ENCODE measurements at places on chromosomes 6 and 20. TPM values are rescaled to one million over a fixed set of nuclear protein-coding genes. Genes with fewer than 3 reads are reported as not detected.

DNA sequence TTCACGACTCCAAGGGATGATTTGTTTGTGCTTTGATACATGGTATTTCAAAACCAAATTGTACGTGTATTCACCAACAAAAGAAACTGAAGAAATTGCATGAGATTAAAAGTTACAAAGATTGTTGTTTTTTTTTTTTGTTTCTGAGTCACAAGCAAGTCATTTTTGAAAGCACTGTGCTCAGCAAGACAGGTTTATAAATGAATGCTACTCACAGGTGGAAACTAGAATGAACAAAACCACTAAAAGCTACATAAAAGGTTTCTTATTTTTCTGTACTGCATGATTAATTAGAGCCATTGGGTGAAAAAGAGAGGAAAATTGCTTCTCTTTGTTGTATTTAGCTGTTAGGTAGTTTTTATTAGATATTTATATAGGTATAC, 90.2 kb upstream of the RIPOR2 start:
- no peak for ATAC-seq

- no peak for ATAC-seq
Measured at GRCh38 chr20:47354714-47355488, 1.6 kb downstream of the ZMYND8 start.

FOXF2 gene
- total RNA-seq, result 154 TPM

- ATAC-seq, result no peak
Measured at GRCh38 chr6:134663800-134664535, 285.9 kb downstream of the ALDH8A1 start.

DNA sequence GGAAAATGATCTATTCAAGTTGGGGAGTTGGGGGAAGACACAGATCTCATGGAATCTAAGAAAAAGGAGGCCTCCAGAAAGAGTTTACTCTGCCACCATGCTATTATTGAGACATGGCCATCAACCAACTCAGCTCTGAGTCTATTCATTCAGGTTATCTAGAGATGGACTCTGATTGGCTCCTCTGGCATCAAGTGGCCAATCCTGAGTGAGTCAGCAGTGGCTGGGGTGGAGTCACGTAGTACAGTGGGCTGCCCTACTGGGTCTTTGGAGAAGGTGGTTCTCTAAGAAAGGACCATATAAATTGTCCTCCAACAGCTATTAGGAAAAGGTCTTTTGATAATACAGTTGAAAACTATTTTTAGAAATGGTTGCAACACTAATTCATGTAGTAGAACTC, 42.1 kb downstream of the LYRM2 start:
- no peak for ATAC-seq

SH3BGRL2 gene
- 32.6 TPM for total RNA-seq

DNA sequence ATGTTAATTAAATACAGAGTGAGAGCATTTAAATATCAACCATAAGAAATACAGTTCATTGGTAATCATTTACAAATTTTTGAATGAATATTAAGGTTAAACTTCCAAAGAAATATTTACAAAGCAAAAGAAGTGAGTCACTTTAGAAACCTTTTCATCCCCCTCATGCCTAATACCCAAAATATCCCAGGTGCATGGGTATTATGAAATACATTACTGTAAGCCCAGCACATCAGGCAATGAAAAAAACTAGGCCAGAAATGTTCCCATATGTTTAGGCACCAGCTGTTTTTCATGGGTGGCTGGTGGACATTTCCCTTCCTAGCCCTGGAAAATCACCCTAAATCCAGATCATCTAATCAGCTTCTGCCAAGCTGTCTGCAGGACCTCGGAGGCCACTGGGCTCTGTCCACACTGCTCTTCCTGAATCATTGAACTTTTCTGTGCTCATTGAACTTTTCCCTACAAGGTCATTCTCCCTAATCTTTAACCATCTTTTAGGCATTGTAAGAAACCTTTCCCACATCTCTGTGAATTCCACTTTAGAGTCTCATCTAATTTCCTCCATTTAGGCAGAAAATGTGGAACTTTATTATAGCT, 145.3 kb upstream of the STXBP5 start:
- ATAC-seq, result no peak

GRCh38 chr6:168369786-168370185, 50.2 kb upstream of the DACT2 start:
- ATAC-seq, result no peak

LTA gene
- total RNA-seq, result not detected

All from gastroesophageal sphincter (tissue), 4 donors.